ENCODE measurements at places on chromosomes 6 and 20. TPM values are rescaled to one million over a fixed set of nuclear protein-coding genes. Genes with fewer than 3 reads are reported as not detected.

SEMG1 gene
- total RNA-seq: not detected

GRCh38 chr6:96156425-96156824 lies 140.7 kb downstream of the FUT9 start:
- no peak overlapping the region for H3K4me3 ChIP-seq
- H3K27ac ChIP-seq: no peak overlapping the region
- no peaks in the 10 kb centered on the region for H3K4me1 ChIP-seq

NFKBIL1 gene
- 28.2 TPM for total RNA-seq

DNA sequence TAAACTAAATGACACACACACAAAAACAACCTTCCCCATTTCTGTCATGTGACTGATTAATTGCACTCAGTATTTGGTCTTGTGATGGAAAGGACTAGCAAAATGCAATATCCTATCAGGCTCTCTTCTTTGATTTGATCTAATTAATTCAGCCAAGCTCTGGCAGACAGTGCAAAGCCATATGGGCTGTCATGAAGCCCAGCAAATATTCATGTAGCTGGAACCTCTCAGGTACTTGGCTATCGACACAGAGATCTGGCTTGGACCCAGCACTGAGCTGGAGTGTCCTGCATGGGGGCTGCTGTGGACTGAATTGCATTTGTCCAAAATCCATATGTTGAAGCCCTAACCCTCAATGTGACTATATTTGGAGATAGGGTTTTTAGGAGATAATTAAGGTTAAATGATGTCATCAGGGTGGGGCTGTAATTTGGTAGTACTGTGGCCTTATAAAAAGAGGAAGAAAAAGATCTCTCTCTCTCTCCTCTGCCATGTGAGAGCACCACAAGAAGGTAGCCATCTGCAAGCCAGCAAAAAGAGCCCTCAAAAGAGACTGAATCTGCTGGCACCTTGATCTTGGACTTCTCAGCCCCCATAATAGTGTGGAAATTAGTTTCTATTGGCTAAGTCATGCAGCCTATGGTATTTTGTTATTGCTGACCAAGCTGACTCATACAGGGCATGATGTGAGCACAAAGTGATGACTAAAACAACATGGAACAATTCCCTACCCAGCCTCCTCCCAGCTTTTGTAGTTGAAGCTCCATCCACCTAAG lies 77.1 kb downstream of the STMND1 start:
- H3K4me3 ChIP-seq: no peak overlapping the region
- peak; percentile 23 for DNase-seq
- H3K27ac ChIP-seq: no peak overlapping the region

GRCh38 chr6:62042429-62042828 lies 243.6 kb downstream of the KHDRBS2 start:
- no peak overlapping the region for H3K27ac ChIP-seq
- DNase-seq: no peak
- no peaks in the 10 kb centered on the region for H3K27me3 ChIP-seq

GRCh38 chr6:26196846-26197635 lies 109.8 kb downstream of the HFE start:
- H3K4me3 ChIP-seq: peak overlapping the region; percentile 9
- H3K4me1 ChIP-seq: peaks cover 4% of the 10 kb centered on the region
- DNase-seq: peak; percentile 86
- no peaks in the 10 kb centered on the region for H3K36me3 ChIP-seq

DNA sequence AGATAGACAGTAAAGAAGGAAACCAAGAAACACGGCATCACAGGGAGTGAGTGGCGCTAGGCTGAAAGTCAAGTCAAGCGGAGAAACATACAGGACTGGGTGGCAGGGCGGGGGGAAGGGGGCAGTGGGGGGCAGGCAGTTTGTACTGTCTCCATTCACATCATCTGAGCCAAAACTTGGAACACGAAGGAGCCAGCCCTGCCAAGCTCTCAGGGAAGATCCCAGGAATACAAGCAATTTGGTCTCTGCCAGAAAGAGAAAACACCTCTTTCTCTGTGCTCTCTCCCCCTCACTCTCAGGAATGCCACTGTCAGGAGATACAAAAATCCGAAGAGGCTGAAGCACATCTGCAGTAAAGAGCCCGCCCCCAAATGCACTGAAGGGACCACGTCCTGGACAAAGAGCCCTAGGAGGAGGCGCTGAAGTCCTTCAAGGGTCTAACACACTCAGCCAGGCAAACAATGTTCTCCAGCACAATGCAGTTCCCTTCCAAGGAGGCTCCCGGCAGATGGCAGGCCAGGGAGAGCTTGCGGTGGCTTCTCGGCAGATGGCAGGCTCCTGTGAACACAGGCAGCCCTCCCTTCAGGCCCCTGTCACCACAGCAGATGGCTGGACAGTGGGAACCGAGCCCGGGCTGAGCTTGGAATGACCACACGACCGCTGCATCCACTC lies 90.0 kb downstream of the ATP9A start:
- H3K36me3 ChIP-seq: peaks cover 11% of the 10 kb centered on the region
- no peaks in the 10 kb centered on the region for H3K27me3 ChIP-seq

SYNGAP1 gene
- total RNA-seq: 11.8 TPM

LKAAEAR1 gene
- total RNA-seq: not detected

SOX18 gene
- 11.3 TPM for total RNA-seq

DNA sequence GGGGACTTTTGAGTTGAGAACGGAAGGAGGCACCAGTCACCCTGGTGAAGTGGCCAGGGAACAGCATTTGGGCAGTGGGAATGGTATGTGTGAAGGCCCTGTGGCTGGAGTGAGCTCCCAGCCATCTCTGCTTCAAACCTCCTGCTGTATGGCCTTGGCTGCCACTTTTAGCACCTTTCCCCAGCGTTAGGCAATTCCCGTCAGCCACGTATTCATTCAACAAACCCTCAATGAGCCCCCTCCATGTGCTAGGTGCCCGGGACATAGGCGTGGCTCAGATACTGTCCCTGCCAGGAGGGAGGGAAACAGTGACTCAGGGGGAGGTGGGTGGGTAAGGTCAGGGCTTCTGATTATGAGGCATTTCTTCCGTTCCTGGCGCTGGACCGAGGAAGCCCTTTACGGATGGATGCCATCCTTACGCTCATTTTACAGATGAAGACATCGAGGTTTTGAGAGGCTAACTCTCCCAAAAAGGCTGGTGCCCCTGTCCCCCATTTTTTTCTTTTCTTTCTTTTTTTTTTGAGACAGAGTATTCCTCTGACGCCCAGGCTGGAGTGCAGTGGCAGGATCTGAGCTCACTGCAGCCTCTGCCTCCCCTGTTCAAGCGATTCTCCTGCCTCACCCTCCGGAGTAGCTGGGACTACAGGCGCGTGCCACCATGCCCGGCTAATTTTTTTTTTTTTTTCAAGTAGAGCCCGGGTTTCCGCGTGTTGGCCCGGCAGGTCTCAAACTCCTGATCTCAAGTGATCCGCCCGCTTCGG lies 37.5 kb downstream of the SRC start:
- H3K27ac ChIP-seq: no peak overlapping the region
- no peaks in the 10 kb centered on the region for H3K27me3 ChIP-seq
- H3K36me3 ChIP-seq: no peaks in the 10 kb centered on the region

GRCh38 chr6:80605165-80605989 lies 498.9 kb downstream of the BCKDHB start:
- H3K27ac ChIP-seq: no peak overlapping the region
- no peak for DNase-seq
- H3K36me3 ChIP-seq: no peaks in the 10 kb centered on the region
- peaks cover 7% of the 10 kb centered on the region for H3K4me1 ChIP-seq
- no peaks in the 10 kb centered on the region for H3K27me3 ChIP-seq

- peaks cover 71% of the 10 kb centered on the region for H3K27me3 ChIP-seq
- H3K27ac ChIP-seq: no peak overlapping the region
- H3K4me1 ChIP-seq: peaks cover 20% of the 10 kb centered on the region
- H3K36me3 ChIP-seq: no peaks in the 10 kb centered on the region
Measured at GRCh38 chr6:99611148-99611547, 4.5 kb downstream of the PRDM13 start.

SIRPB1 gene
- total RNA-seq: 5.8 TPM

DNA sequence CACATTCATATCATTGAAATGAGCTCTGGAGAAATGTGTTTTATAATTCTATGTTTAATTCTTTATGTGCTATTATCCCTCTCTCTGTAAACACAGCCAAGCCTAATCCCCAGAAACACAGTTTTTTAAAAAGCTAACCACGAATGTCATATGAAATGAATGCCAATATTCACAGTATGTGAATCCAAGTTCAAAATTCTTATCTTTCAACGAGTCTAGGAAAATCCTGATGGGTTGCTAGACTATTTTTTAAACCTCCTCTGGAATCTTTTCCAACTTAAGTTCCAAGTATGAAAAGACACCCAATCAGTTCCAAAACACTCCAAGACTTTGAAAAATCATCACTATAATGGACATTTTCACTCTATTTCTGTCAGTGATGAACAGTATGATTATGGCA lies 689.3 kb downstream of the HACE1 start:
- no peaks in the 10 kb centered on the region for H3K36me3 ChIP-seq
- no peak overlapping the region for H3K27ac ChIP-seq
- H3K4me3 ChIP-seq: no peak overlapping the region
- no peaks in the 10 kb centered on the region for H3K27me3 ChIP-seq
- H3K4me1 ChIP-seq: no peaks in the 10 kb centered on the region

DNA sequence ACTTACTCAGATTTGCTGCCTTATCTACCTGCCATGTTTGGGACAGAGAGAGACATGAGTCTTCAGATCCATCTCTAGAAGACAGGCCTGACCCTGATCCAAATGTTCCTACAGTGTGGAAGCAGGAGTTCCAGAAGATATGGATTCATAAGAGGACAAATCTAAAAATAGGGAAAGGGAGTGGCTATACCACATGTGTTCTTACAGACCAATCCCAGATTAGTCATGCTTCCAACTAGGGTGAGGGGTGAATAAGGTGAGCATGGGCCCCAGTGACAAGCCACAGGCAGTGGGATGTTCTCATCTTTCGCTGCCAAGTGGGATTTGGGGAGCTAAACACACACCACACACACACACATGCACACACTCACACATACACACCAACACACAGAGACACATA lies 670.7 kb upstream of the CITED2 start:
- no peak overlapping the region for H3K4me3 ChIP-seq
- H3K36me3 ChIP-seq: no peaks in the 10 kb centered on the region
- no peaks in the 10 kb centered on the region for H3K27me3 ChIP-seq
- no peak overlapping the region for H3K27ac ChIP-seq
- no peak for DNase-seq
- peaks cover 10% of the 10 kb centered on the region for H3K4me1 ChIP-seq

ZSCAN16 gene
- total RNA-seq: 7.9 TPM

- H3K4me1 ChIP-seq: no peaks in the 10 kb centered on the region
- H3K36me3 ChIP-seq: no peaks in the 10 kb centered on the region
- H3K27ac ChIP-seq: no peak overlapping the region
- no peak overlapping the region for H3K4me3 ChIP-seq
Measured at GRCh38 chr6:124203812-124204167, 400.1 kb downstream of the NKAIN2 start.

DNA sequence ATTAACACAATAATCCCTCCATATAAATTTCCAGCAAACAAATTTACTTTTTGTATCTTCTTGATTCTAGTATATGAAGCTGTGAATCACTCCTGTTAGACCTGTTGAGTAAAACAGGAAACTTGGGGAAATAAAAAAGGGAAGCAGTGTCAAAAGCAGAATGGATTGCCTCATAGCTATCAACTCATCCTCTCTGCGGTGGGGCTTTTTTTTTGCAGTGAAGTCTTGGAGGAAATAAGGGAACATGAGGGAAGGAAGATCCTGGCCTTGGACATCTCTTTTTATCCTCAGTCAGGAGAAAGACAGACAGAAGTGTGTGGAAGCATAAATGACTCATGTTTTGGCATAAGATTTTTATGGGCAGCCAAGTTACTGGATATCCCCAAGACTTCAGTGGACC lies 332.5 kb downstream of the TFAP2A start:
- no peak for DNase-seq
- H3K36me3 ChIP-seq: no peaks in the 10 kb centered on the region
- H3K27ac ChIP-seq: no peak overlapping the region
- no peaks in the 10 kb centered on the region for H3K27me3 ChIP-seq
- H3K4me3 ChIP-seq: no peak overlapping the region

- H3K4me3 ChIP-seq: peak overlapping the region; percentile 6
- H3K36me3 ChIP-seq: no peaks in the 10 kb centered on the region
- no peak overlapping the region for H3K27ac ChIP-seq
- H3K4me1 ChIP-seq: no peaks in the 10 kb centered on the region
- no peaks in the 10 kb centered on the region for H3K27me3 ChIP-seq
Measured at GRCh38 chr6:28880894-28881780, 42.6 kb downstream of the TRIM27 start.

DNA sequence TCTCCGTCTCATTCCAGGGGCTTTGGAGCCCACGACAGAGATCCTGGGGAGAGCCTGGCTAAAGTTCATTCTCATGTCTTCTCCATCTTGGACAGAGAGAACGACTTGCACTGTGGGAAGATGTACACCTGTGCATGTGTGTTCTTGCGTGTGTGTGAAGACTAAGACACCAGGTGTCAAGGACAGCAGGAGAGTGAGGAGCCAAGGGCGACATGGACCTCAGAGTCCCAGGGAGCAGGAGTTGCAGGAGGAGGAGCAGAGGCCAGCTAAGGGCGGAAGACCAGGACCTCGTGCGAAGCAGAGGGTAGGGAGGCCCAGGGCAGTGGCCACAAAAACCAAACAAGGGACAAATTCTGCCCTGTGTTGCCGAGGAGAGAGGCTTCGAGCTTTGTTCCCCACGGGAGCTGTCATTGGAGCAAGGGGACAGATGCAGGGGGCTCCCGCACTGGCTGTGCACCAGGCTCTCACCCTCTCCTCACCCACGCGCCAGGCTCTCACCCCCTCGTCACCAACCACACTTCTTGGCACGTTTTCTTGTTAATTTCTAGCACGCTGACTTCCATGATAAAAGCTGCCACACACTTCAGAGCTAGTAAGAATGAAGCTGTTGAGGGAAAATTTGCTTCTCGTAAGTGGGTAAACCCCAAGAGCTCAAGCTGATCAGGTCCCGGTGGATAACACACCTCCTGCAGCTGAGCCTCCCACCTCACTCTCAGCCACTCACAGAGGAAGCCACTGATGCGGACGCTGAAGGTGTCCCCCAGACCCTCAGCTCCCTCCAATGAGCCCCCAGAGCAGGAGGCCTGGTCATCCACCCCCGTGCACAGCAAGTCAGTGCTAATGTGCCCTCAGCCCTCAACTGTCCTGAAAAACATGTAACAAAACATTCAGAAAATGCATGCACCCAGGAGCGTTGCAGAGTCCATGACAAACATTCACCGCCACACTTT lies 62.6 kb downstream of the DLL1 start:
- H3K4me1 ChIP-seq: no peaks in the 10 kb centered on the region
- H3K27me3 ChIP-seq: no peaks in the 10 kb centered on the region
- no peak overlapping the region for H3K27ac ChIP-seq
- H3K4me3 ChIP-seq: no peak overlapping the region
- no peak for DNase-seq

SLC32A1 gene
- total RNA-seq: not detected

GRCh38 chr6:108437821-108438220 lies 122.9 kb upstream of the FOXO3 start:
- no peak for DNase-seq
- H3K27ac ChIP-seq: no peak overlapping the region
- H3K36me3 ChIP-seq: no peaks in the 10 kb centered on the region
- H3K27me3 ChIP-seq: no peaks in the 10 kb centered on the region
- no peaks in the 10 kb centered on the region for H3K4me1 ChIP-seq

- no peak overlapping the region for H3K4me3 ChIP-seq
- H3K36me3 ChIP-seq: no peaks in the 10 kb centered on the region
- no peak overlapping the region for H3K27ac ChIP-seq
- DNase-seq: no peak
- H3K27me3 ChIP-seq: no peaks in the 10 kb centered on the region
- H3K4me1 ChIP-seq: no peaks in the 10 kb centered on the region
Measured at GRCh38 chr6:130829333-130829910, 2.2 kb downstream of the SMLR1 start.

SLC17A5 gene
- 184 TPM for total RNA-seq

Measured in thyroid gland (tissue), 4 donors.